Erythroblast (primary cell): ENCODE measurements at places on chromosomes 2 and 18.

GRCh38 chr2:230956827-230957755 lies 32.0 kb upstream of the GPR55 start:
- no peak for DNase-seq

DNA sequence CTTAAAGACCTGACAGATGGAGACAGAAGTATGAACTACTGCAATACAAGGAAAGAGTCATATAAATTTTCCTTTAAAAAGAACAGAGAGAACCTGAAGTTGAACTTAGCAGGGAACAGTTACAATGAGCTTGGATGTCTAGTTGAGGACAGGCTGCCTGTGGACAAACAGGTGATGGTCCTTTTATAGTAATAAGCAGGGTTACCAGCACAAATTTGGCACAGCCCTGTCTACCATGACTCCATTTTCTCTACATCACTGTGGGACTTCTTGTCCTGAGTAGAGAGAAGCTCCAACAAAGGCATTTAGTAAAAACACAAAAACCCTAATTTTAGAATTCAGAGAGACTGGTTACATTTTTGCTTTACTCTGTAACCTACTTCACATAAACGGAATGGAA lies 448.1 kb downstream of the PLCL1 start:
- DNase-seq, result no peak

GRCh38 chr2:23537991-23538390 lies 153.0 kb downstream of the KLHL29 start:
- no peak for DNase-seq

DNA sequence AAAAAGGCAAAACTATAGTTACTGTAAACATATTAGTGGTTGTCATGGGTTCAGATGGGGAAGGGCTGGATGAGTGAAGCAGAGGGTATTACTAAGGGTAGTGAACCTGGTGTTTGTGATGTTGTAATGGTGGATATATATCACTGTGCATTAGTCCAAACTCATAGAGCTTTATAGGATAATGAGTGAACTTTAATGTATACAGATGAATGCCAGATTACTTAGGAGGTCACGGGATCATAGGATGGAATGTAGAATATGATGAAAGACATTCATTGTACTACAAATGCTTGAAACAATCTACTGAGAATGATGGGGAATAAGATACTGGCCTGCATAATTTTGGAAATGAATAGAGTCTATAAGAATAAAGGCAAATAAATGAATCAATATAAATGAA lies 226.7 kb upstream of the ZNF804A start:
- no peak for DNase-seq

DNA sequence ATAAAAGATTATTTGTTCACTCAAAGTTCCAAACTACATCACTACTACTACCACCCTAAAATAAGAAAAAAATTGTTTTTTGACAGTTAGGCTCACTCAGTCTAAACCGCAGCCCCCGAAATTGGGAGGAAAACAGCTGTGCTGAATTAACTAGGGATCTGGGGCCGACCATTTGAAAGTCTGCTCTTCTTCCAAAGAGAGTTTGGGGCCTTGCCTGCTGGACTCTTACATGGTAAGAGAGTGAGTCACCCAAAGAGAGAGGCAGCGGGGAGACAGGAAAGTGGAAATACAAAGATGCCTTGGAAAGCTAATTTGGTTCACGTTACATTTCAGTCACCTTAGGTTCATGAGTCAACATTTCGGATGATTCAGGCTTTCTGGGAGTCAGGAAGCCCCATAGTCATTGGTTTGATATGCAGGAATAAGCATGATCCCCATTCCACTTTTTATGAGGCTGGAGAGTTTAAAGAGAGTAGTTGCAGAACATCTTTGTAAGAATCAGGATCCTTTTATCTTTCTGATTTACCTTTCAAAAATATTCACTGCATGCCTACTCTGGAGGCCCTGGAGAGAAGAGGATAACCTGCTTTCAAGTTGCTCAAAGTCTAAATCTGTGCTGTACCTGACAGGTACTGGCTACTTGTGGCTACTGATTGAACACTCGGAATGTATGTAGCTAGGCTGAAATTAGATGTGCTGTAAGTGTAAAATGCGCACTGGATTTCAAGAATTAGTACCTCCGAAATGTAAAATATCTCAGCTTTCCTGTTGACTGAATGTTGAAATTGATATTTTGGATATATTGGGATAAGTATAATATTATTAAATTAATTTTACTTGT lies 995 bp upstream of the RTN4 start:
- peak; percentile 72 for DNase-seq

GRCh38 chr2:7835693-7836680 lies 845.9 kb upstream of the ID2 start:
- no peak for DNase-seq

DNA sequence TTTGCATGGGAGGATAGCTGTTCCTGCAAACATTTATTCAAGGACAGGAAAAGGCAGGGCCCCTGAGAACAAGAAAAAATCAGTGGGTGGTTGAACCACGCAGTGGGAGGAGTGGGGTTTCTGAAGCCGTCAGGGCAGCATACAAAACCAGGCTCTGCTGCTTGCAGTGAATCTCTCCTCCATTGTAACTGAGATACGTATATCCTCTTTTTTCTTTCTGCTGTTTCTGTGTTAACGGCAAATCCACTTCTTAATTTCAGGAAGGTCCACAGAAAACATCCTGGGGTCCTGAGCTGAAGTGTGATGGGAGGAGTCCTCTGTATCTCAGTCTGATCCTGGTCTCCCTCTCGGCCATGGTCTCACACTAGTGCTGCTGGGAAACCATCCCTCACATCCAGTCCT lies 27.2 kb upstream of the KCNF1 start:
- no peak for DNase-seq

- peak; percentile 66 for DNase-seq
Observed at GRCh38 chr2:121356058-121356640, 71.1 kb upstream of the TFCP2L1 start.

DNA sequence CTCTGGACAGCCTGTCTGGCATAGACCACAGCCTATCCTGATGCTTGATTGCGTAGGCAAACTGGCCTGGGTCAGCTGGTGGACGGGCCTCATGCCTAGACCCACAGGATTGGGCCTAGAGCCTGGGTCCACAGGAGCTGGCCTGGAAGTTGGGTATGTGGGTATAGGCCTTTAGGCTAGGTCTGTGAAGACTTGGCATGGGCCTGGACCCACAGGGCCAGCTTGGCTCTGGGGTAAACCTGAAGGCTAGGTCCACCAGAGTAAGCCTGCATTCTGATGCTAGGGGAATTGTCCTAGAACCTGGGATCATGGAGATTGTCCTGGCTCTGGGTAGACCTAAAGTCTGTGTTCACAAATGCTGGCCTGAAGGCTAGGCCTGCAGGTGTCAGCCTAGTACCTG lies 1293.7 kb downstream of the CNTNAP5 start:
- DNase-seq, result no peak

GRCh38 chr18:965921-966758 lies 61.5 kb downstream of the ADCYAP1 start:
- DNase-seq, result no peak

- DNase-seq, result no peak
Observed at GRCh38 chr2:33913071-33913616, 314.0 kb upstream of the FAM98A start.

- no peak for DNase-seq
Observed at GRCh38 chr2:120885749-120886148, 150.1 kb downstream of the GLI2 start.

DNA sequence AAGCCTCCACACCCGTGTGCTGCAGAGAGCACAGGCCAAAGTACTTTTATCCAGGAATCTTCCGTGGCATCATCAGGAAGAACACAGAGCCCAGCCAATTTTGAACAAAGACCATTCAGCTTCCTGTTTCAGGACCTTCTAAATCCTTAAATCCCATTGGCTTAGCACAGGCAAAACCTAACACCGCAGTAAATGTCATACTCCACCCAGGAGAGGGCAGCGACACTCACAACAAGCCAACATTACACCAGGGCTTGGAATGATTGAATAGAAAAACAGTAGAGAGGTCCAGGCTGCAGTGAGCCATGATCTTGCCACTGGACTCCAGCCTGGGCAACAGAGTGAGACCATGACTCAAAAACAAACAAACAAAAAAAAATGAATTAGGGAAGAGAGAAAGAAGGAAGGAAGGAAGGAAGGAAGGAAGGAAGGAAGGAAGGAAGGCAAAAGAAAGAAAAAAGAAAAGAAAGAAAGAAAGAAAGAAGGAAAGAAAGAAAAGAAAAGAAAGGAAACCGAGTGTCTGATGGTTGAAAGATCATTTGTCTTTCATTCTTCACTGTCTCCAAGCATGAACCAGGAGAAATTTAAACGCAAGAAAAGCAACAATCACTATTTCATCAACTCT lies 144.6 kb upstream of the SATB2 start:
- DNase-seq, result peak; percentile 17

- DNase-seq, result no peak
Observed at GRCh38 chr18:61579581-61579980, 246.4 kb downstream of the CDH20 start.

DNA sequence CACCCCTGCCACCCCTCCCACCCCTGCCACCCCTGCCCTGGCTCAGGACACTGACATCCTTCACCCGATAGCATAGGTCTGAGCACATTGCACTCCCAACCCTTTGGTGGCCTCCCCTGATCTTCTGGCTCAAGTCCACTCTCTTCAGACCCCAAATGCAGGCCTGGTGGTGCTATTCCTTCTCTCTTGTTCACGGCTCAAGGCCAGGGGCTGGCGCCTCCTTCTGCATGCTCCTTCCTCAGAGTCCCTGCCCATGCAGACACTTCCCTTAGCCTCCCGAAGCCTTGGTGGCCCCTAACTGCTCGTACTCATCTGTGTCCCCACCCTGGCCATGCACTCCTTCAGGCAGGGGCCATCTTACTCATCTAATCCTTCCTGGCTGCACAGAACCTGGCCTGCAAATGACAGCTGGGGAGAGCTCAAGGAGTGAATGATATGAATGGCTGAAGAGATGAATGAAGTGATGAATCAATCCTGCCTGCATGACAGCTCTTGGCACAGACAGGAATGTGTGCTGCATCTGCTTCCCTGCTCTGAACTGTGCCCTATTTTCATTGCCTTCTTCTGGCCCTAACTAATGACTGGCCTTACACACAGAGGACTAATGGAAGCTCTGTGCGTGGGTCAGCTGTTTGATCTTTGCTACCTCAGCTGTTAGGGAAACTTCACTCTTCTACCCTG lies 290.8 kb downstream of the DYSF start:
- no peak for DNase-seq

DNA sequence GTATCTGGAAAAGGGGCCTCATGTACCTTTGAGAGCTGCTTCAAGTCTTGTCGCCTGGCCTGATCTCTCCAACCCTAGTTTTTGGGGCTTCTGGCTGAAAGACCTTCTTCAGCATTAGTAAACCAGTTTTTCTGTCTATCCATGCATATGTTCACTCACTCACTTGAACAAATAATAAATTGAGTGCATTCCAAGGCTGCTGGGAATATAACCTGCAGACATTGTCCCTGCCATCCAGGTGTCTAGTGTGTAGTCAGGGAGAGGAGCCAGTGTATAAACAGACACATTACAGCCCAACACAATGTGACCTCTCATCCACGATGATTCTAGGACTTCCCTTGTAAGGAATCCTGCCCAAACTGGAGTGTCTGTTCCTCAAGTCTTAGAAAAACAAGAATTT lies 262.1 kb downstream of the PRKCE start:
- no peak for DNase-seq

- DNase-seq, result no peak
Observed at GRCh38 chr2:58447586-58447985, 206.5 kb upstream of the FANCL start.

GRCh38 chr18:25732862-25733261 lies 357.6 kb downstream of the SS18 start:
- no peak for DNase-seq

DNA sequence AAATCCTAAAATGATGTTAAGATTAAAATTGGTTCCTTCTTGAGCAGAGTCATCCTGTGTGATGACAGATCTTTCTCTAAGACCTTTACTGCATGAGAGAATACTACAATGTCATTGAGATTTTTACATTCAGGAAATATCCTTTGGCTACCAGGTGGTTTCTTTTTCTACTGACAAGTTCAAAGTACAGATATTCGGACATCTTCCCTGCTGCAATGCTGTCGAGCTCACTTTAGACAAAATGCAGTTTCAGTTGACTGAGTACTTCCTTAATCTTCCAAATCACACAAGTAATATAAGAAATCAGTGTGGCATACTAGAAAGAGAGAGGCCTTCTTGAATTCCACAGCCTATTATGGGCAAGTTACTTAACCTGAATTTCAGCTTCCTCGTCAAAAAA lies 207.9 kb upstream of the ACVR2A start:
- no peak for DNase-seq

- no peak for DNase-seq
Observed at GRCh38 chr2:59277671-59278070, 1036.5 kb upstream of the FANCL start.

DNA sequence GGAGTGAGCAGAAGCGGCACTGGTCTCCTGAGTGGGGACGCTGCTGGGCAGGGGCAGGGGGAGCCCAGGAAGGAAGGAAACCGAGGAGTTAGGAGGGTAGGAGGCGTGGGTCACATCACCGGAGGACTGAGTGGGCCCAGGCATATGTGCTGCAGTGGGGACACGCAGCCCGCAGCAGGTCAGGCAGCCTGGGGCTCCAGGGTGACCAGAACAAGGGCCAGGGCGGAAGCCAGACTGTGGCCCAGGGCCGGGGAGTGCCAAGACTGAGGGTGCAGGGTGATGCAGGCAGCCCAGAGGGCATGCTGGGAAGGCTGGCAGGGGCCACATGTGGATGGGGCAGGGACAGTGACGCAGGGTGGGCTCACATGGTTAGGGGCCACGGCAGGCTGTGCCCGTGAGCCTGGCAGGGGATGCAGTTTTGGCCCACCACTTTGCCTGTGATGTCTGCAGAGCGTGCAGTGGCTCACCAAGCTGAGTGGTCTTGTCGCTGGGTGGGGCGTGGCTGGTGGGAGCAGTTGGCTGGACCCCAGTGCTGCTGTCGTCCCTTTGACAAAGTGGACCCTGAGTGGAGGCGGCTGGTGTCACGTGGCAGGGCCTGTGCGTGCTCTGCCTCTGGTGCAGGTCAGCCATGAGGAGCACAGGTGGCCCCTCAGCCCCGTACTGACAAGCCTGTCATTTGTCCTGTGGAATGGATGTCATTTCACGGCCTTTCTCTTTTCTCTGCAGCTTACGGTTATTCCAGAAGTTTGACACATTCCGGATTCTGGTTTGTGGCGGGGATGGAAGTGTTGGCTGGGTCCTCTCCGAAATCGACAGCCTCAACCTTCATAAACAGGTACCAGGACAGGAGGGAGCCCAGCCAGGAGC lies 87.1 kb downstream of the DGKD start:
- no peak for DNase-seq

- DNase-seq, result no peak
Observed at GRCh38 chr2:39736640-39737039, 42.4 kb downstream of the THUMPD2 start.

DNA sequence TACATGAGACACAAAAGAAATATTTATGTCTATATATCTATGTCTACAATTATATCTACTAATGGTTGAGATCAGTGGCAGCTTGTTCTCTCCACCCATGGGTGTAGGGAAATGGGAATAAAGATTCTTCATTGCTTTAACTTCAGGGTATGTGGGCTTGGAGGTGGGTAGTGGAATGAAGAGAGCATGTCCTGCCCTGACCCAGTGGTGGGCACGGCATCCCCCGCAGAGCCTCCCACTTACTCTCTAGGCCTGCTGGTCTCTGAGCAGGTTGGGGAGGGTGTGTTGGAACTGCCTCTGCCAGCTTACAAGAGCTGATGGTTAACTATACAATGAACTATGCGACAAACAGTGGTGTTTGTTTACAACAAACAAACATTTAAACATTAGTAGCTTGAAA lies 152.5 kb upstream of the SKOR2 start:
- DNase-seq, result no peak

- DNase-seq, result no peak
Observed at GRCh38 chr2:9097239-9097638, 93.8 kb upstream of the MBOAT2 start.

GRCh38 chr2:240323601-240324291 lies 111.7 kb upstream of the GPC1 start:
- DNase-seq, result no peak
